Iris pigment epithelial cell (primary cell): ENCODE measurements at places on chromosomes 7 and 10.

DNA sequence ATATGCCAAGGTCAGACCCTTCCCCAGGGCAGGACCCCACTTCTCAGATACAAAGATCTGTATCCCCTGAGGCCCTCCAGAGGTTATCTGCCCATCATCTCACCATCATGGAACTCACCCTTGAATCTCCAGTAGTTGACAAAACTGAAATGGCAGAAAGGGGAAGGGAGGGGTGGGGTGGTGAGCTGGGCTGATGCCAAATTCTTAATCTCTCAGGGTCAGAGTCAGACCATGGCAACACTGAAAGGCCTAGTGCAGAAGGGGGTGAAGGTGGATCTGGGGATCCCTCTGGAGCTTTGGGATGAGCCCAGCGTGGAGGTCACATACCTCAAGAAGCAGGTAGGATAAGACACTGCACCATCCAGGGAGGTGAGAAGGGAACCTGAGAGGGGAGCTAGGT, 3.1 kb downstream of the CNPY4 start:
- no peak for DNase-seq

GRCh38 chr10:23439961-23440889, 1.4 kb downstream of the OTUD1 start:
- peak; percentile 40 for DNase-seq

- DNase-seq, result no peak
Measured at GRCh38 chr7:96903906-96904305, 101.4 kb upstream of the DLX6 start.

DNA sequence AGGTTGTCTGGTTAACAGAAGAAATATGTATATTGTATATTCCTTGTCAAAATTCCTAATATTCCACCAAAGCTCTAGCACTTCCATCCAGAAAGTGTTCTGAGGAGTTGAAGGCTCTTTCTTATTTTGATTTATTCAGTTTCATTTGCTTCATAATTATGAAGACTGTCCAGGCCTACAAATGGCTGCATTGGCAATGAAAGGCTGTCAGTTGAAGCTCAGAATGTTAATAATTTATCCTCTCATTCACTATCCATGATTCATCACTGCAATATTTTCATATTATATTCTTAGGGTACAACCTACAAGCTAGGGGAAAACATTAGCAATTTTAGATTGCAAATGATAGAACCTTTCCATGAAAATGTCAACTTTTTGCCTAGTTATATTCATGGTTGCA, 57.3 kb downstream of the ARID5B start:
- DNase-seq, result no peak

DNA sequence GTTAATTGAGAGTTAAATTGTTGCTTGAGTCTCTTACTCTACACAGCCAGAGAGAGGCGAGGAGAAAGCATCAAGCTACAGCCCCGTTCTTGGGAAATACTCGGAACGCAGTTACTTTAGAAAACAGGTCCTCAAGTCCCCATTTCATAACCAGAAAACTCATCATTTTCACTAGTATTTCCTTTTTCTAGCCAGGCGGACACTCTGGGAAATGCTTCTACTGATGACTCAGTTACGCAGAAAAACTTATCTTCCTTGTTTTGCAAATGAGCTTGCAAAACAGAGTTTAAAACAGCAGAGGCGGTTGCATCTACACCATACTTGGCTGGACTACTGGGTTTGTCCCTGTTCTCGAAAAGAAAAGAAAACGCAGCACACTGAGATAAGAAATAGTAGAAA, 111.4 kb upstream of the FGFR2 start:
- DNase-seq, result peak; percentile 72
